ENCODE measurements at places on chromosomes 2 and 18.

DNA sequence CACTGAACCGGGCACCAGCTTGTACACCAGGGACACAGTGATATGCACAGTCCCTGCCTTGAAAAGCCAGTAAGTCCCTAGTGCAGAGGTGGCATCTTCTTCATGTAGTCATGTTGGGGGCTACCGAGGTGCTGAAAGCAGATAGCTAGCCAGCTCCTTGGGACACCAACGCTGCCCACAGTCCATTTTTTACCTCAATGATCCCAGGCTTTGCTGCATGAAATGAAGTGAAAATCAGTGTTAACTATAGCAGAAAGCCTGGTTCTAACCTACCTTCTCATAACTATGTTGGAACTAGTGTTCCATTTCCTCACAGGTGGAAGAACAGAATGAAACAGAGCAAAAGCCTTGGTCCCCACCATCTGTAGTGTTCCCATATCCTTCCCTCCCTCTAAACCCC is 66.6 kb upstream of the EML6 start:
- DNase-seq, result no peak

GRCh38 chr2:157261199-157261782 is 3.8 kb downstream of the GALNT5 start:
- DNase-seq, result no peak

DNA sequence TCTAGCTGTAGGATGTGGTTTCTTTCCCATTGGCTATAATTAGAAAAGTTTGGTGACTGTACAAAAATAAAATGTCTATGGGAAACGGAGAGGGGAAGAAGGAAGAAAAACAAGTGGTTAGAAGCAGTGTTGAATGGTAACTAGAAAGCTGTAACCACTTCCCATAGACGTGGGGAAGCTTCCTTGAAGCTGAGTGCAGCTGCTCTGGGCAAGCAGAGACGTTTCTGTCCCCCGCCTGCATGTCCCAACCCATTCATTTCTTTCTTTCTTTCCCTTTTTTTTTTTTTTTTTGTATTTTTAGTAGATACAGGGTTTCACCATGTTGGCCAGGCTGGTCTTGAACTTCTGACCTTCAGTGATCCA is 367.8 kb upstream of the HS6ST1 start:
- no peak for DNase-seq

- DNase-seq, result no peak
Measured at GRCh38 chr2:42030200-42030759, 17.5 kb upstream of the PKDCC start.

- peak; percentile 85 for DNase-seq
Measured at GRCh38 chr18:44946529-44947113, 265.9 kb downstream of the SETBP1 start.

- no peak for DNase-seq
Measured at GRCh38 chr18:50330176-50330575, 42.7 kb upstream of the CXXC1 start.

- DNase-seq, result no peak
Measured at GRCh38 chr2:16037808-16038457, 97.6 kb downstream of the MYCN start.

GRCh38 chr18:48418539-48419276 is 9.5 kb upstream of the ZBTB7C start:
- DNase-seq, result no peak

DNA sequence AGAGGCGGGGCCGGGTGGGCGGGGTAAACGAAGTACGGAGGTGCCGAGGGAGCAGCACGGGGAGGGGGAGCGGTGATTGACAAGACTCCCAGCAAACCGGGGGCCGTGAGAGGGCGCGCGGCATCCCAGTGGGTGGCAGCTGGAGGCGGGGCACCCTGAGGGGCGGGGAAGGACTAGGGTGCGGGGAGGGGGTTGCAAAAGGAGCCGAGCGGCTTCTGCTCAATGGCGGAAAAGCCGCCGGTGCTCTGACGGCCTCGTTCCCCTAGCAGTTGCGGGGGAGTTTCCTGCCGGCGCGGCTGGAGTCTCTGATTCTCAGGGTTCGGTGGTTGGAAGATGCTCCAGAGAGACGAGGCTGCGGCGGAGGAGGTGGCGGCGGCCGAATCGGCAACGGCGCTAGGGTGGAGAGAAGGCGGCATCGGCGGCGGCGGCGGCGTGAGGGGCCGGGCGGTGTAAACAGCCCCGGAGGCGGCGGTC is at the start of gene PPM1B:
Gene PPM1B (plus strand): TSS at position 195 of the 474 bp plus-strand sequence. CDS start 32,325 bp downstream, outside the sequence.
- no peak for DNase-seq
